ENCODE measurements at places on chromosomes 12 and 14. TPM values are rescaled to one million over a fixed set of nuclear protein-coding genes. Genes with fewer than 3 reads are reported as not detected.

- DNase-seq = no peak
Observed at GRCh38 chr12:84150201-84150600, 762.4 kb downstream of the SLC6A15 start.

- DNase-seq = peak; percentile 54
Observed at GRCh38 chr14:89915114-89915878, 39.2 kb downstream of the EFCAB11 start.

DNA sequence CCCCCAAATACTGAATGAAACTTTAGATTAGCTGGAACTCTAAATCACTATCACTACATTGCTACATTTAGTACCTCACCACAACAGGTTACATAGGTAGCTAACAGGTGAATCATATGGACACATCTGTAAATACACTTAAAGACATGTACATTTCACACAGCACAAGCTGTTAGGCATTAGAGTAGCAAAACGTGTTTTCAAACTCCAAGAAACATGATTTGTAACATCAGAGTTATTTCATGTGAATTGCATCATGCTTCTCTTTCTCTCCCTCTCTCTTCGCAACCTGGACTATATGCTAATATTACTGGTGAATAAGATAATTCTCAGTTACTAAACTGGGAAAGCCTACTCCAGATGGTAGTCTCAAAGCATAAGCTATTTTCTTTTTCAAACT, 4.3 kb downstream of the SEL1L start:
- no peak for DNase-seq

- DNase-seq = no peak
Observed at GRCh38 chr12:122852336-122853275, 17.3 kb downstream of the HIP1R start.

The CLEC7A gene
- 25.8 TPM for total RNA-seq

The ACVRL1 gene
- total RNA-seq = 96.9 TPM

The PRR13 gene
- total RNA-seq = 104 TPM

DNA sequence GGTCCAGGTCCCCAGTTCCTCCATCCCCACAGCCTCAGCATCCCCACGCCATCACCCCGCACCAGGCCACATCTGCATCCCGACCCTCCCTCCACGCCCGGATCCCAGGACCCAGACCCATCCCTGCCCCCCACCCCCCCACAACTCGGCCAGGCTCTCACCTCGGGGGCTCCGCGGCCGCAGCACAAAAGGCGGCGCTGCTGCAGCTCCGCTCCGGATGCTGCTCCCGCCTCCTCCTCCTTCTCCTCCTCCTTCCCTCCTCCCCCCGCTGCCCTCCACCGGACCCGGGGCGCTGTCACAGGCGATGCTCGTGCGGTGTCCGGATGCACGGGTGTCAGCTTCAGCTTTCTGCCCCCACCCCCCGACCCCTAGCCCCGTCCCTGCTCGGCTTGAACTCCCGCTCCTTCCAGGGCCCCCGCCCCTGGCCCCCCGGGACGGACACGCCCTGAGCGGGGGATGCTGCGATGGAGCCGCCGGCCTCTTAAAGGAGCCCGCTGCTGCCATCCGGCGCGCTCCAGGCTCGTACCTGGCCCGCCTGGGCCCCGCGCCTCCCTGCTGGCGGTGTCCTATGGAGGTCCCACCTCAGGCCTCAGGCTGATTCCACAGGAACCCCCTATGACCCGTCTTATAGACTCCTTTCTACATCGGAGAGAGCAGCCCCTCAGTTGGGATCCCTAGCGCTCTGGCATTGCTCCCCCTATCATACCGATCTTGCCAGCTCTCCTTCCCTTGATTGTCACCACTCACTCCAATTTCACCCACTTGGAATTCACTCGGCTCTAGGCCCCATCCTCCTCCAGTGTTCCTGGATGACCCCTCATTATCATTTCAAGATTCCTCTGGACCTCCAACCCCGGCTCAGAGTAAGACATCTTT, at the start of gene MAP3K12:
MAP3K12 (minus strand) TSS at position 193 of the 876 bp plus-strand sequence. CDS start 12,067 bp downstream, outside the sequence.
- peak; percentile 89 for DNase-seq

The AQP5 gene
- not detected for total RNA-seq

DNA sequence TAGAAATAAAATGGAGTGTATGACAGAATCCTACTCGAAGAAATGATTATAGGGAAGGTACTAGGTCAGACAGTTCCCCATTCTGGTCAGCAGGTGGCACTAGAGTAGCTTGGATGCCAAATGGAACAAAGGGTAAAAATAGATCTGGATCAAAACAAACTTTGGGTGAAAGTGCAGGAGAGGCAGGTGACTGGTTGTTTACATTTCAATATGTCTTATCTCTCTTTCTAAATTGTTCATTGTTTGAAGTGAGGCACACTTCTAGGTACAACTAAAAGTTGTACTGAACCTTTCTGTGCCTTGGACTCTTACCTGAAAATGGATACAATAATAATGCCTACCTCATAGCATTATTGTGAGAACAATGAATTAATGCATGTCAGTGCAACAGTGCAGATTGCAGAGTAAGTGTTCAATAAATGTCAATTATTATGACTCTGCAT, 62.0 kb upstream of the OSBPL8 start:
- DNase-seq = peak; percentile 73

The RBMS2 gene
- 72.0 TPM for total RNA-seq

DNA sequence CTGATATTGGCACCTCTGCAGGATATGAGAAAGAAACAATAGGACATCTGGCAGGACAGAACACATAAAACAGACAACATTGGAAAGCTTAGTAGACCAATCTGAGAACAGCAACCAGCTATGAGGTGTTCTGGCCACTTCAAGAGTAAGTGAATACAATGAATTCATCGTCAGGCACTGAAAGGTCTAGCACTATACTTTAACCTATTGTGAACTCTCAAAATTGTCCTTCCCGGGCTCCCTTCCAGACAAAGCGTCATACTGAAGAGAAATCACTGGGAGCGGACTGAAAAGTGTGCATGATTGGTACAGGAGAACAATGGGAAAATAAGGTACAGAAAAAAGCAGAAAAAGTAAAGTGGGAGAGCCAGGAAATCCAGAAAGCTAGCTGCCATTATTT, 75.8 kb downstream of the LRP6 start:
- no peak for DNase-seq

DNA sequence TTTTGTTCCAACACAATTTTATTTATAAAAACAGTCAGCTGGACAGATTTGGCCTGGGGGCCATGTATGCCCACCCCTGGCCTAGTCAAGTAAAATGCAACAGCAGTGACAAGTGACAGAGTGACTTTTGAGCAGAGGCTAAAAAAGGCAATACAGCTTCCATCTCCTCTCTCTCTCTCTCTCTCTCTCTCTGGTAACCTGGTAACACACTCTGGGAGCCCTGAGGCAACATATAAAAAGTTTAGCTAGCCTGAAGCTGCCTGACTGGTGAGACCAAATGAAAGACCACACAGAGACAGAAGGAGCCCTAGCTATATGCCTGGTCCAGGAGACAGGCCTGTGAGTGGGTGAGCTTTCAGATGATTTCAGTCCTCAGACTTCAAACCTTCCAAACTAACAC, 105.4 kb downstream of the DENND5B start:
- no peak for DNase-seq

The ACSS3 gene
- 20.5 TPM for total RNA-seq

The PZP gene
- total RNA-seq = 0.29 TPM

- DNase-seq = no peak
Observed at GRCh38 chr12:60106214-60106613, 510.4 kb downstream of the SLC16A7 start.

The KRT6B gene
- not detected for total RNA-seq

The CCDC177 gene
- not detected for total RNA-seq

The KITLG gene
- 19.1 TPM for total RNA-seq

DNA sequence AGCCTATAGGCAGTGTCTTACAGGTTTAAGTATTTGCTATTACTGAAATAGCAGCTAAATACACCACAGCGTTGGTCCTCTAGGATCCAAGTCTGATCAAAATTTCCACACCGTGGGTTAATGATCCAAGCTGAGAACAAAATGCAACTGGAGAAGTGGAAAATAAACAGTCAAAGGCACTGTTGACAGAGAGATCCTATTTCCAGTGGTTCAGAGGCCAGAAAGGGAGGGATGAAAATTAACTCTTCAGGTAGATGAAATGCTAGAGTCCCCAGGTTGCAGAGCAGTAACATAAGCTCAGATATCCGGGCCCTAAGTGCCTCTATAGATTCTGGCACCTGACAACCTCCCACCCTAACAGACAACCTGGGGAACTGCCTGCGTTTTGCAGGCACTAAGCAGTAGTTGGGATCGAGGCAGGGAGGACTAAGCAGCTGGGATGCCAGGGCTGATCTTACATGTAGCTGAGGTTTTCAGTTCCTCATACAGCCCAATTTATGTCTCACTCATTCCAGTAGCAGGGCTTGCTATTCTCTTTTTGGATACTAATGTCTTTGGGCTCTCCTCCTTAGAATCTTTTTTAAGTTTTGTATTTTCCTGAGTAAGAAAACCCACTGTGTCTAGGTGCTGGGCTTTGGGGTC, 42.7 kb upstream of the CRACR2A start:
- no peak for DNase-seq

GRCh38 chr12:64061868-64062375, 160.2 kb downstream of the KICS2 start:
- DNase-seq = no peak

The RPL6 gene
- 802 TPM for total RNA-seq

DNA sequence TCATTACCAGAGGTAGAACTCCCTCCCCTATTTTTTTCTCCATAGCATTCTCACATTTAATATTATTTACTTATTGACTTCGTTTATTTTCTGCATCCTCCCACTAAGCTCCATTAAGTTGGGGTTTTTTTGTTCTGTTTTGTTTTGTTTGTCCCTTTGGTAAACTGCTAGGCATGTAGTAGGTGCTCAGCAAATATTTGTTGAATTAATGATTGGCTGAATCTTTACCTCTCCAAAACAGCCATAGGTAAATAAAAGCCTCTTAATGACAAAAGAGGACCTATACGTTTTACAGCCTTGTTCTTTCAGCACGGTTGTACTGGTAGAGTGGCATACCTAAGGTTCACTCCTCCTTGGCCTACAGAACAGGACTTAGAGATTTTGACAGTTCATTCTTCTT, 52.0 kb downstream of the PRORP start:
- DNase-seq = no peak

DNA sequence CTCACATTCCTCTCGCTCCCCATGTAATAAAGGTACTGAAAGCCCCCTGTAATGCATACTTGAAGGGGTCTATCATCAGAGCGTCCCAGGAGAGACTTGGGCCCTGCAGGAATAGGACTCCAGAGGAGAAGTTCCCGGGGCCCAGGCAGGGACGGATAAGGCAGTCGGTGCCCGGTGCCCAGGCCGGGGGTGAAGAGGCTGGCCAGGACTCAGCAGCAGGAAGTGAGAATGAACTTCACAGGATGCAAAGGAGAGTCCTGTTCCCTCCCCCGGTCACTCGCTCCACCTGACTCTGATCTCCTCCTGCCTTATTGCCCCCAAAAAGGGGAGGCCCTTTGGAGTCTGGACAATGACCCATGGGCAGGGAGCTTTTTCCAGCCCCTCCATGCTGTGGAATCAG, 40.2 kb downstream of the LRRC74A start:
- DNase-seq = no peak

The RPL10L gene
- not detected for total RNA-seq

GRCh38 chr14:65301862-65302539, 110.5 kb upstream of the FUT8 start:
- DNase-seq = no peak
